ENCODE measurements at places on chromosomes 7 and 10.

GRCh38 chr10:92816091-92816531 is 32.2 kb upstream of the EXOC6 start:
- no peak for DNase-seq

DNA sequence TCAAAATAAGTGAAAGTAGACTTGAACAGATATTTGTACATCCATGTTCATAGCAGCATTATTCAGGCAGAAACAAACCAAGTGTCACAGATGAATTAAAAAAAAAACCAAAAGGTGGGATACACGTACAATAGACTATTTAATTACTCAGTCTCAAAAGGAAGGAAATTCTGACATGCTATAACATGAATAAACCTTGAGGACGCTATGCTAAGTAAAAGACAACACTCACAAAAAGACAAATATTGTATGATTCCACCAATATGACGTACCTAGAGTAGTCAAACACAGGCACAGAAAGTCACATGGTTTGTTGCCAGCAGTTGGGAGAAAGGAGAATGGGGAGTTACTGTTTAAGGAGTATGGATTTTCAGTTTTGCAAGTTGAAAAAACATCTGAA is 18.0 kb upstream of the CFAP70 start:
- DNase-seq, result no peak

- no peak for DNase-seq
Observed at GRCh38 chr7:55458351-55458750, 93.2 kb downstream of the LANCL2 start.

DNA sequence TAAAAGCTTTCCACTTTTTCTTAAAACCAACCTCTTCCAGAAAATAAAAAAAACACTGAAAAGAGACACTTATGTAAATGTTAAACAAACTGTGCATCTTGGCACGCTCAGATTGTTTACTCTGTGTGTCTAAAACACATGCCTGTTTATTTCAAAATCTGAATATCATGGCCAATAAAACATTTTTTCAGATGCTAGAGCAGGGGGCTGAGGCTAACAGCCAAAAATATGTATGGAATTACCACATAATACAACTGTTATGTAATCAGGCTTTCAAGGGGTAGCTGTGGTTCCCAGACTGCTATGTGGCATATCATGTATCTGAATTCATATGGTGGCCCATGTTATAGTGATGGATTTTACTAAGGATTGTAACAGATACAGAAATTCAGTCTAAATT is 130.4 kb downstream of the HIBADH start:
- DNase-seq, result peak; percentile 10

- DNase-seq, result no peak
Observed at GRCh38 chr7:140726281-140726680, 29.8 kb downstream of the NDUFB2 start.

DNA sequence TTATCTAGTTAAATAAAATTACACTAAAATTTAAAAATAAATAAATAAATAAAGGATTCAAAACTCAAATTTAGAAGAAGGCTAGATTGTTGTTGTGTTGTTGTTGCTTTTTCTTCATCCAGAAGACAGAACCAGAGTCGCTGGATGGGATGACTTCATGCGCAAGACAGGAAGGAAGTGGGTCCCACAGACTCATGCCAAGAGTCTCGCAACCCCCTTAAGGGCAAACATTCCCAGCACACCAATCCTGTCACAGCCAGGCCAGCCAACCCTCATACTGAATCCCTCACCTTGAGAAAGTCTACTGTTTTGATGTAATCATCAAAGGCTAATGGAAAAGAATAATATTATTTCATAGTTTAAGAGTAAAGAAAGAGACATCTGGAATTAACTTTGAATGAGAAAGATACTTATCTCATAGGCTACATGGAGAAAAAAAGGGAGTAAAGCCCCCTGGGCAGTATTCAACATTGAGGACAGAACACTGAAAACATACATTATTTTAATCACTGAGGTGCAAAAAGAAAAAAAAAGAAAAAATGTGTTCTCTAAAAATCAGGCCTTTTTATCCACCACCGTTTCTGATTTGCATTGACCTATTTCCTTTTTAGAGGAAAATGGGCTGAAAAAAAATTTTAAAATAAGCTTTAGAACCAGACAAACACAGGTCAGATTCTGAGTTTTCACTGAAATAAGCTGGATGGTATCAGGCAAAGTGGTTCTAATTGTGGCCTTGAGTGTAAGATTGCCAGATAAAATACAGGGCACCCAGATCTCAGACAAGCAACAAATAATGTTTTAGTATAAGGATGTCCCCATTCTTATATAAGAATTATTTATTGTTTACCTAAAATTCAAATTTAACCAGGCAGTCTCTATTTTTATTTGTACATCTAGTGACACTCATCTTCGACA is 826.5 kb downstream of the TNS3 start:
- no peak for DNase-seq

GRCh38 chr7:112282476-112283188 is 76.1 kb downstream of the ZNF277 start:
- DNase-seq, result no peak

DNA sequence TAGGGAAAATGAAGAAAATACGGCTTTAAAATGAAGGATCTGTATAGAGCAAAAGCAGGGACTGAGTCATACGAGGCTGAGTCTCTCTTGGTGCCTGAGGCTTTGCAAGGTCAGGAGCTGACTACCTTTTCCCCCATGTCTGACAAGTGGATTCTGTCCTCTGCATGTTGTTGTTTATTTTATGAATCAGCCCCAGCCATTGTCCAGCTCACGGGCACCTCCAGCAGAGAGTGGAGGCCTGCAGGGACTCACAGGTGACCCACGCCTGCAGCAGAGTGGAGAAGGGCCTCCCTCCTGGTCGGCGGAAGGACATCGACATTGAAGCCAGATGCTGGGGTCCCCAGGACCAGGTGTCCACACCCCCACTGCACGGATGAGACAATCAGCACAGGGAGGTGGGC is 233.9 kb downstream of the WDR37 start:
- no peak for DNase-seq

DNA sequence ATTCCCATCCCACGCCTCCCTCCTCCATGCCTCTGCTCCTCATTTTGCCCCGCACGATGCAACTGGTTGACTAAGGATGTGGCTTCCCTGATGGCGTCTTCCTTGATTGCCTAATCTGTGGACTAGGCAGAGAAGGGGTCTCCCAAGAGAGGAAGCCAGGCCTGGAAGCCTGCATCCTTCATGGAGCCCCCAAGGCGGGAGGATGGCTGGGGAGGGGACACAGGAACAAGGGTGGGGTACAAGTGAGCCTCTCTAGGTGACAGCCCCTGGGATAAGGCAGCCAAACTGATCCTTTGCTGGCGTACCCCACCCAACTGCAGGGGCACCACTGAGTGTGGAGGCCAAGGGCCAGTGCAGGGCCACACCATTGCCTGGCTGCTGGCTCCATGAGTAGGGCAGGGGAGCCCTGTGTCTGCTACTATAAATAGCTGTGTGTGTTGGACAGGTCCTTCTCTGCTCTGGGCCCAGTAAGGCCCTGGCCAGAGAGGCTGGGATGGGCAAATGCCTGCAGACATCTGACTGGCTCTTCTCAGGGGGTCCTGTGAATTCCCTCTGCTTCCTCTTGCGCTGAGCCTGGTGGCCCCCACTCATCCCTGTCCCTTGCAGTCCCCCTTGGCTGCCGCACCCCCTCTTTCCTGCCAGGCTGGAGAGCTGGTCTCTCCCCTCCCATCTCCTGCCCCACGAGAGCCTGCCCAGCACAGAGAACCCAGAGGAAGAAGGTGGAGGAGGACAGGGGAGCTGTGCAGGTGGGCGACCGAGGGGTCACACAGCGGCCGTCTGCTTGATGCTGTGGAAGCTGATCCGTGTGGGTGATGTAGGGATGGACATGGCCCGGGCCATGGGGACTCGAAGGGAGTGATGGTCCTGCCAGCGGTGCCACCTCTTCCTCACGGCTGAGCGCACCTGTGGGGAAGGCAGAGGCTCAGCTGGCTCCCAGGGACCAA is 29.3 kb downstream of the CRHR2 start:
- no peak for DNase-seq

- DNase-seq, result no peak
Observed at GRCh38 chr7:90961037-90961725, 303.1 kb upstream of the FZD1 start.

DNA sequence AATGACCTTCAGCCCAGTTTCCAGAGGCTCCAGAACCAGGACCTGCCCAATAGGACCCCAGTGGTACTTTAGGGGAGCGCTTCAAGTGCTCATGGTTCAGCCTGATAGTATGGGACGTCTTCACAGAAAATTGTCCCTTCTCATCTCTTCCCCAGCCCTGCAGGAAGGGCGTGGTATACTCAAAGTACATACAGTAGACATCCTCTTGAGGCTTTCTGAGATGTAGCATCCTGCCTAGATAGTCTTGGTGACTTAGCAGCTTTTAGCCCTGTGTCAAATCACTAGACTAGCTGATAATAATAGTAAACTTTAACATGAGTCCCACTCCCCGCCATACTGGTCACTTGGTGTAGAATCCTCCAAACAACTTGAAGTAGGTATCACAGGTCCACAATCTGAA is 193.2 kb downstream of the CYP26A1 start:
- no peak for DNase-seq

DNA sequence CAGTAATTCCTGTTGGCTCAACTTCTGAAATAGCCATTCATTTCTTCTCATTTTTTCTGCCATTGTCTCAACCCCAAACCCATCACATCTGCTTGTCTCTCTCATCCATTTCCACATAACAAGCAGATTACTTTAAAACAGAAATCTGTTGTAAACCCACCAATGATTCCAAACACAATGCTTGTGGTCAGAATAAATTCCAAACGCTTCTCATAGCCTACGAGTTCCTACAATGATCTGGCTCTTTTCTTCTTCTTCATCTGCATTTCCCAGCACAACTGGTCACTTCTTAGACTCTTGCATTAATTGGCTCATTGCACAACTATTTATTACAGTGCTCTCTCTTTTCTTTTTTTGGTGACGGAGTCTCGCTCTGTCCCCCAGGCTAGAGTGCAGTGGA is 364.1 kb downstream of the GATA3 start:
- DNase-seq, result no peak

DNA sequence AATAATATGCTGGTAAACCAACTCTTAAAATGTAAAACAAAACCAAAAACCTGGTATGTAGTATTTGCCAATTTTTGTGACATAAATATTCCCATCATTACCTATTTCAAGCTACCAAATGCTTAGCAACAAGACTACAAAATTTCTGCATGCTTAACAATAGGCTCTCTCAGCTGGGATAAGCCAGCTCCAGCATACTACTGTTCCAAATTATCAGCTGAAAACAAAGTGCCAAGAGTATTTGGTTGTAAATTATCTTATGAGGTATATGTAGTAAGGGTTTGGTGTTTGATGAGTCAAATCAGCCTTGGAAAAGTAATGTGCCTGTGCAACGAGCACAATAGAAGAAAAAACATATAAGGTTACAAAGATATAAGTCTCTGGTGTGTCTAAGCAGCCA is 263.2 kb downstream of the HGF start:
- DNase-seq, result no peak

GRCh38 chr10:99775850-99776249 is 6.6 kb upstream of the ABCC2 start:
- peak; percentile 60 for DNase-seq

DNA sequence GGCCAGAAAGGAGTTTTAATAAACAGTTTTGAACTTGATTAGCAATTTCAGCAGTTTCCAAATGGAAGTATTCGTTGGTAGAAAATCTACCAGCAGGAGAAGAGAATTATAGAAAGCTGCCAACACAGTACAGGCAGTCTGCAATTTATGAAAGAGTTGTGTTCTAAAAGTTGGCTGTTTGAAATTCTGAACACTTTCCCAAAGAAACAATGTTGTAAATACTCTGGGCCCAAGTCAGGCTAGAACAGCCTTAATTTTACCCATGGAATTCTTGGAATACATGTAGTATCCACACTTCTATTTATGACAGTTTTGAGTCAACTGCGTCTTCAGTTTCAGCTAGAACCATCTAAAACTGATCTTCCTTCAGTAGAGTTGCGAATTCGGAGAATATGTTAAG is 42.5 kb downstream of the AVL9 start:
- DNase-seq, result no peak

- DNase-seq, result no peak
Observed at GRCh38 chr7:140661124-140661523, 11.6 kb upstream of the ADCK2 start.

DNA sequence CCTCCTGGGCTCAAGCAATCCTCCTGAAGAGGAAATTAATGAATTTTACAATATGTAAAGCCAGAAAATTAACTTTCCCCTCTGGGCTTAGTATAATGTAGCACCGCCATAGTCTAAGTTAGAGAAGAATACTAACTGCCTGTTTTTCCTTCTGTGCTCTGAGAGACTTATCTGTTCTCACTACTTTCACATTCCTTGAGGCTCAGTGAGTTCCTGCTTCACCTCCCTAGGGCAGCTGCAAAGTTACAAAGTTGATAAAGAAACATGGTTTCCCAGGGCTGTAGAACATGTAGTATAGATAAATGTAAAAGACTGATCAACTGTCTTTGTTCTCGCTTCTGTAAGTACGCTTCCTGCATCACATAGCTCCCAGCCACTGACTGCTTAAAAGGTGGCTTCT is 16.0 kb upstream of the OLAH start:
- no peak for DNase-seq

GRCh38 chr10:71270301-71271220 is 48.5 kb upstream of the SLC29A3 start:
- DNase-seq, result no peak

DNA sequence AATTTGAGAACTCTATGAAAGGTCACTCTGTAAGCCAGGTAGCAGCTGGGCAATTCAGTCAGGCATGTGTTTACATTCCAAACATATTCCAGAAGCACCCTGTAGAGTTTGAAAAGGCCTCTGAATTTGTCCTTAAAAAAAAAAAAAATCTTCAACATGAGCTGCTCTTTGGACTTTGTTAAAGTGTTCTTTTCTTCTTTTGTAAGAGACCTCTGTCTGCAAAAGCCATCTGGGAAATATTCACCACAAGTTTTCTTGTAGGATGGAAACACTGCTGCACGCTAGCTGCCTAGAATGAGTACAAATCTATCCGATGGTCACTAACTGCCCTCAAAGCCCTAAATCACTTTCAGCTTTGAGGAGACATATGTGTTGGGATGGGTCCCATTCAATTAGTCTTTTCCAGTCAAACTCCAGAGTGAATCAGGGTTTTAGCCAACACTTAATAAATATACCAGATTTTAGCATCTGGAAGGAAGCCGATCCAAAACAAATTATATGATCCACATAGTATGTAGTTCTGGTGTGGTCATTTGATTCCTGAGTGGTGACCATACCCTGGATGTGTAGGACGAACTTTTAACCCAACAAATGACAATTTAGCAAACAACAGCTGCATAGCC is 85.9 kb downstream of the CD36 start:
- DNase-seq, result peak; percentile 74

DNA sequence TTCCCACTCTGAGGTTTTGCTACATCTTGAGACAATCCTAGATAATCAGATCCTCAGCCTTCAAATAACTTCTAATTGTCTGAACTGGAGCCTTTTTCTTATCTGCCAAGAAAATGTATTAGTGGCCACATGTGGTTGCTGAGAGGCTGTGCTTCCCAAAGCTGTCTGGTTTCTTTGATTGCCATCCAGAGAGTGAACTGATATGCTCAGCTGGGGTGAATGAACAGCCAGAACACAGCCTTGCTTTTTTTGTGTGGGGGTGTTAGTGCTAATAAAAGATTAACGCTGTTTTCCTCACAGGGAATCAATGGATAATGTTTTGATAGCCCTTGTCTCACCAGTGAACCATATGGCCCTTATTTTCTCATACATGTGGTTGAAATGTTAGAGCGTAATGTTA is 66.9 kb downstream of the BBS9 start:
- no peak for DNase-seq

GRCh38 chr10:66834802-66835201 is 91.0 kb upstream of the LRRTM3 start:
- no peak for DNase-seq

GRCh38 chr7:134901389-134902020 is 84.8 kb upstream of the AGBL3 start:
- no peak for DNase-seq

- no peak for DNase-seq
Observed at GRCh38 chr7:86814661-86815379, 171.1 kb downstream of the GRM3 start.

All from AG04450 (cell line).